HEK293T (cell line): ENCODE measurements at places on chromosomes 12 and 14.

DNA sequence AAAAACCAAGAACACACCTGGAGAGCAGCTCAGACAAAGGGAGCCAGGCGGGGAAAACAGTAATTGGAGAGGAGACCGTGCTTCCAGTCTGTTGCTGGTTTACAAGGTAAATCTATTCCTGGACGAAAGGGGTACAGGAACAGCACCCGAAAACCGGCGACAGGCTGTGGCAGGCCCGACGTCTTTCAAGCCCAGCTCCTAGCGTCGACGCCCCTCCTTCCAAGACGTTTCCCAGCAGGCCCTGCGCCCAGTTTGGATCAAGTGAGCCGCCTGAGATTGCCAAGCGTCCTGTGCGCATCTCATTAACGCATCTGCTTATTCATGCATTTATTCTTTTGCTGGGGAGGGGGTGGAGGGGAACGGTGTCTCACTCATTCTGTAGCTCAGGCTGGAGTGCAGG is 1.4 kb downstream of the C12orf56 start:
- DNase-seq, result no peak

DNA sequence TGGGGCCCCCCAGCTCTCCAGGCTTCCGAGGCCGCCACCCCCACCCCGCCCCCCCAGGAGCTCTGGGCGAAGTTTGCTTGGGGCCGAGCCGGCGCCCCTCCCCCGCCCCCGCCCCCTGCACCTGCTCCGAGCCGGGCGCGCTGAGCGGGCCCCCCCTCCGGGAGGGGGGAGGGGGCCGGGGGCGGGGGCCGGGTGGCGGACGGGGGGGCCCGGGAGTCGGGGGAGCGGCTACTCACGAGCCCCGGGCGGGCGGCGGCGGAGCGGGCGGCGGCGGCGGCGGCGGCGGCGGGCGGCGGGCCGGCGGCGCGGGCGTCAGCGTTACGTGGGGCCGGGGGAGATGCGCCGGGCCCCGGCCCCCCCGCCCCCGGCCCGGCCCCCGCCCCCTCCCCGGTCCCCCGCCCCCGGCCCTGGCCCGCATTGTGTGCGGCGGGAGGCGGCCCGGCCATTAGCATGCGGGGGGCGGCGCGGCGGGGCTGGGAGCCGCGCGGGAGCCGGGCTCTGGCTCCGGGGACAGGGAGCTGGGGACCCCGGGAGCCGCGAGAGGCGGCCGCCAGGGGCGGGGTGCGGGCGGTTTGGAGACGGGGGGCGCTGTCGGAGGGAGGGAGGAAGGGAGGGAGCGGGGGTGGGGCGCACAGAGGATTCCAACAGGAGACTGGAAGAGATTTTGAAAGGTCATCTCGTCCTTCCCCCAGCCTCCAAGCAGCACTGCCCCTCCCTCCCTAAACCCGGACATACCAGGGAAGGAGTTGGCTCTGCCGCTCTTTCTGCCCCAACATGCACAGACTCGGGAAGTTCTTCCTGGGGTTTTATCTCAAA is at the start of gene ZNF219:
Gene ZNF219, minus strand, starts transcription at position 580 of the 816 bp plus-strand sequence. CDS start 5,064 bp downstream, outside the sequence.
- no peak for DNase-seq

GRCh38 chr12:21552635-21553328 is 26.7 kb downstream of the SPX start:
- no peak for DNase-seq

DNA sequence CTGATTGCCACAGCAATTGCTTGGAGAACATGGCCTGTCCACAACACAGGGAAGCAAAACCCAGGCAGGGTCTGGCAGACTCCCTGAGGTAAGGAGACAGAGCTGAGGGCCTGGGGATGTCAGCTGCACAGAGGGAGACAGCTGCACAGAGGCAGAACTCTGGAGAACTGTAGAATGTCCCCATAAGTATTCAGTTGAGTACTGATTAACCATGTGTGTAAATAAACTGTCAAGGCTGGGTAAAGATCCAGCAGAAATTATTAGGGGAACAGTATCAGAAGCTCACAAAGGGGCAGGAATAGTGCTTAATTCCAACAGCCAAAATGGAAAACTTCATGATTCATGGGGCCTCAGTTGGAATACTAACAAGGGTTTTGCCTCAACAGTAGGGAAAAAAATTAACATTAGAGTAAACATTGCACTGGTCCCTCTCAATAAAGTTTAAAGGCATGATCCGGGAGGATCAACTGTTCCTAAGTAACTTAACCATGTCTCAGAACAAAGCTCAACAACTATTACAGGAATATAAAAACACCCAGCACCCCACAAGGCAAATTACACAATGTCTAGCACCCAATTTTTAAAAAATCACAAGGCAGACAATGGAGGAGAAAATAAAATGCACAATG is 201.3 kb upstream of the RASSF8 start:
- DNase-seq, result no peak

GRCh38 chr12:84073401-84073800 is 839.2 kb downstream of the SLC6A15 start:
- no peak for DNase-seq

DNA sequence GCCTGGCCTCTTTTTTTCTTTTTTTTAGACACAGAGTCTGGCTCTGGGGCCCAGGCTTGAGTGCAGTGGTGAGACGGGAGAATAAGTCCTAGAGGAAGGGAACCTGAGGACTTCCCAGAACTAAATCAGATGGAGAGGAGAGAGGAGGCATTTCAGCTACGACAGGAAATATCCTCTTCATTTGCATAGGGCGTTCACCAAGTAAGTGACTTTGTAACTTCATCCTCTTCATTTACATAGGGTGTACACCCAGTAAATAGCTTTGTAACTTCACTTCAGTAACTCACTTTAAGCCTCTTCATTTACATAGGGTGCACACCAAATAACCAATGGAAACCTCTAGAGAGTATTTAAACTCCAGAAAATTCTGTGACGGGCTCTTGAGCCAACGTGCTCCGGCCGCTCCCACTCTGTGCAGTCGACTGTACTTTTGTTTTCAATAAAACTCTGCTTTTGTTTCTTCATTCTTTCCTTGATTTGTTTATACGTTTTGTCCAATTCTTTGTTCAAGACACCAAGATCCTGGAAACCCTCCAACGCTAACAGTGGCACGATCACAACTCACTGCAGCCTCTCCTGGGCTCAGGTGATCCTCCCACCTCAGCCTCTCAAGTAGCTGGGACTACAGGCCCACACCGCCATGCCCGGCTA is 21.4 kb upstream of the ANKRD9 start:
- DNase-seq, result no peak
